ENCODE measurements at places on chromosomes 1 and 21.

GRCh38 chr1:196306421-196306820 is 301.8 kb downstream of the KCNT2 start:
- no peak for DNase-seq

- no peak for DNase-seq
These were observed 66.6 kb downstream of the LRRC8C start for GRCh38 chr1:89699451-89699986.

GRCh38 chr1:81330521-81330920 is 470.2 kb upstream of the ADGRL2 start:
- DNase-seq: no peak

GRCh38 chr1:56646611-56647010 is 1.5 kb downstream of the PRKAA2 start:
- DNase-seq: no peak

- DNase-seq: no peak
These were observed 25.5 kb upstream of the GJA5 start for GRCh38 chr1:147785794-147786506.

All from right hindlimb (tissue), 1 donor.